ENCODE measurements at places on chromosomes 2 and 18. TPM values are rescaled to one million over a fixed set of nuclear protein-coding genes. Genes with fewer than 3 reads are reported as not detected.

SEMA4C gene
- 25.9 TPM for total RNA-seq

MYCN gene
- 0.29 TPM for total RNA-seq

TMEM185B gene
- total RNA-seq: 20.4 TPM

M1AP gene
- total RNA-seq: 0.32 TPM

SGPP2 gene
- not detected for total RNA-seq

LBX2 gene
- total RNA-seq: 2.6 TPM

RRM2 gene
- 0.22 TPM for total RNA-seq

LYPD6B gene
- total RNA-seq: not detected

CD8B2 gene
- not detected for total RNA-seq

UGT1A10 gene
- not detected for total RNA-seq

FIGN gene
- total RNA-seq: 10.3 TPM

AOX1 gene
- 220 TPM for total RNA-seq

SCTR gene
- not detected for total RNA-seq

- no peak for DNase-seq
These were observed 19.0 kb downstream of the FAM161A start for GRCh38 chr2:61834893-61835292.

GRCh38 chr2:153391131-153391530 is 87.4 kb downstream of the RPRM start:
- DNase-seq: no peak

- DNase-seq: no peak
These were observed 15.7 kb downstream of the ZNF407 start for GRCh38 chr18:74613381-74613780.

- DNase-seq: no peak
These were observed at the start of gene SP5 for GRCh38 chr2:170715062-170715931. Gene SP5, plus strand, starts transcription at chr2:170715337. Its CDS starts 176 bp downstream, at chr2:170715513.

GRCh38 chr2:1060372-1060771 is 109.7 kb downstream of the SNTG2 start:
- DNase-seq: no peak

DNA sequence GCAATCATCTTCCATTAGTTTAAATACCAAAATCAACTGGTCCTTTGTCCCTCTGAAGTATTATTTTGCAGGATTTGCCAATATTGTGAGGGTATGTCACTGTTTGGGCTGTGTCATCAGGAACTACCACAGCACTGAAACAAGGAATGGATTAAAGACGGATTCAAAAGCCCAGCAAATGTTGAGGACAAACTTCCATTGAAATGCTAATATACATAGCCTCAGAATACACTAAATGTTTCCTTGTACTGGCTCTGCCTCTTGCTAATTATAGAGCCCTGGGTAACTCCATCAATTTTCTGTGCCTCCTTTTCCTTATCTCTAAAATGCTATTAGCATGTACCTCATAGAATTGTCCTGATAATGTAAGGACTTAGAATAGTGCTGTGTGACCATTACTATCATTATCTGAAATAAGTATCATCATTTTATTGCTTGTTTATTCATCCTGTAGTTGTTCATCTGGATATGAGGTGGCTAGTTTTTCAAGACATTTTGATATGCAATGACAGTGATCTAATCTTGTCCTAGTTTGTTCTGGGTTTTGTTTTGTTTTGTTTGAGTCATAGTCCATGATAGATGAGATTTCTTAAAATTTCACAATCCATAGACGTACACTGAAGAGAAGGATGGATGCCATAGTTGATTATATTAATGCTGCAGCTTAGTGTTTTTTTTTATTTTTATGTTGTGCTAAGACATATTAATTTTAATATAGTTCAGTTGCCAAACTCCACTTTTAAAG is 333.4 kb upstream of the KCNH7 start:
- no peak for DNase-seq

- DNase-seq: no peak
These were observed 50.2 kb downstream of the CABYR start for GRCh38 chr18:24189007-24189528.

- no peak for DNase-seq
These were observed 82.2 kb upstream of the LGALSL start for GRCh38 chr2:64371727-64372126.

- peak; percentile 39 for DNase-seq
These were observed 57.8 kb upstream of the OTOS start for GRCh38 chr2:240198226-240198625.

- peak; percentile 88 for DNase-seq
These were observed 128.7 kb downstream of the NFATC1 start for GRCh38 chr18:79524181-79525078.

- no peak for DNase-seq
These were observed 132.3 kb upstream of the RND3 start for GRCh38 chr2:150619607-150620330.

GRCh38 chr18:2653467-2653866 is 2.1 kb upstream of the SMCHD1 start:
- DNase-seq: no peak

DNA sequence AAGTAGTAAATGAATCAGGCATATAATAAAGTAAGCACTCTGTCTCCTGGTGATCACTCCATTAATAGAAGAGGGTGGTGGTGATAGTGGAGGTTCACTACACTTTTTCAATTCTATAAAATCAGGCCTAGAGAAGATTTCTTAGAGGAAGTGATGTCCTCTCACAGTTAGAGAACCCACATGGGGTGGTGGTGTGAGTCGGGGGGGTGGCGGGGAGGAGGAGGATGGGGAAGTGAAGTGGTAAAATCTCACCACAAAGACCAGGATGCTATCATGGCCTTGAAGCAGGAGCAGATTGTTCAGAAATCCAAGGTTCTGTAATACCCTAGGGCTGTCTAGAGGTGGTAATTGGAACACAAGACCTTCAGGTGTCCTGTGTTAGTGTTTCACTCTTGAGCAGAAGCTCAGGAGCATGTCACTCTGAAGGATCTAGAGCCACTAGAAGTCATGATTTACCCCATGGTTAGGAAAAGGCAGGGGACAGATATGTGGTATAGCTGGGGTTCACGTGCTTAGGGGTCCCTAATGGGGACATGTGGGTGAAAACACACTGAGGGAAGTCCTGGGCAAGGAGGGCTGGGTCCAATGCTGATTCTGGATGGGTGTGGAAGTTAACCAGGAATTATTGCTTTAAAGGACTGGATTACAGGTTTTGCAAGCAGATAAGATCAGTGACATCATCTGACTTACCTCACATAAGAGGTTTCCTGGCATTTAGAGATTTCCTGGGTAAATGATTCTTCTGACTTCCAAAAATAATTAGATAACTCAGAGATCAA is 31.0 kb downstream of the RNF125 start:
- DNase-seq: no peak

- DNase-seq: no peak
These were observed at the start of gene RAPGEF4 for GRCh38 chr2:172735582-172736423. Gene RAPGEF4, plus strand, starts transcription at chr2:172735845. Its CDS starts 139 bp downstream, at chr2:172735984.

DNA sequence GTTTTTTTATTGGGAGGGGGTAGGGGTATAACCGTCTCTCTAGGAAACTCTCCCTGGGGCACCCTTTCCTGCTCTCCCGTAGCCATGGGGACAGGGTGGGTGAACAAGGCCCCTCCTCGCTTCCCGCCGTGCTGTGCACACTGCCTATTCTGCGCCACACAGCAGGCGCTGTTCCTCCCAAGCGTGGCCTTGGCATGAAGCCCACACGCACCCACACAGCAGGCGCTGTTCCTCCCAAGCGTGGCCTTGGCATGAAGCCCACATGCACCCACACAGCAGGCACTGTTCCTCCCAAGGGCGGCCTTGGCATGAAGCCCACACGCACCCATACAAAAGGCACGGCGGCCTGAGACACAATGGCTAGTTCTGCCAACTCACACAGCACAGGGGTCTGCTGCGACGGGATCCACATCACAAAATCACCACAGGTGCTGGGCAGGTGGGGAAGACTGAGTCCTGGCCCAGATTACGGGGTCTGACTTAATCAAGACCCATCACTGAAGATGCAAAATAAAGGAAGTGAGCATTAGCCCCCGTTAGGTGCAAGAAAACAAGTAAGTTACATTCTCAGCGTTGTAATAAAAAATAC is 46.6 kb upstream of the TPO start:
- no peak for DNase-seq

DNA sequence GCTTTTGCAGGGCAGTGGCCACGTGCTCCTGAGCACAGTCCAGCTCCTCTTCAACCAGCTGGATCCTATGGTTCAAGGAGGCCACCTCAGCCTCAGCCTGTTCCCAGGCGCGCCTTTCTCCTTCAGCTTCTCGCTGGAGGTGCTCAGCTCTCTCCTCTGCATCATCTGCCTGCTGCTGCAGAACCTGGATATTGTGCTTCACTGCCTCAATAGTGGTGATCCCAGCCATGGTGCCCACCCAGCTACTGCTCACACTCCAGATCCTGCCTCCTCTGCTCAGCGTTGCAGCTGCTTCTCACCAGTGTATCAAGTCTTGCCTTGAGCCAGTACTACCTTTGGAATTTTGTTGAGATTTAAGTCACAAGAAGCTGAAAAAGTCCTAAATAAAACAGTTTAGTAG is 67.9 kb downstream of the ASXL2 start:
- no peak for DNase-seq

DNA sequence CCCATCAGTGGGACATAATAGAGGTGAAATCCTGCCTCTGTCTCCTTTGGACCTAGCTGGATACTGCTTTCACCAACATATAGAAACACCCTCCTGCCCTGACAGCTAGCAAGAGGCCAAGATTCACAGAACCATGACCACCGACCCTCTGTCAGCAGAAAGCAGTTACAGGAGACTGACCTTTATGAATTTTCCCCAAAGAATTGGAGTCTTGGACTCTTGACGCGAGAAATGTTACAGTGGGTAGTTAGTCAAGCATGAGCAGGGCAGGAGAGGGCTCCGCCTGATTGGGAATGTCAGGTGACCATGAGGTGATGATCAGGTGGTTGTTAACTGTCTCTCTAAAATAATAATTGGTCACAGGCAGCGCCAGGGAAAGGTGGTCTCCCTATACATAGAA is 1002.3 kb downstream of the TDRD15 start:
- DNase-seq: no peak

GRCh38 chr2:153487448-153487847 is 8.9 kb upstream of the RPRM start:
- no peak for DNase-seq

- no peak for DNase-seq
These were observed 23.9 kb downstream of the CLIP4 start for GRCh38 chr2:29139152-29139551.

DNA sequence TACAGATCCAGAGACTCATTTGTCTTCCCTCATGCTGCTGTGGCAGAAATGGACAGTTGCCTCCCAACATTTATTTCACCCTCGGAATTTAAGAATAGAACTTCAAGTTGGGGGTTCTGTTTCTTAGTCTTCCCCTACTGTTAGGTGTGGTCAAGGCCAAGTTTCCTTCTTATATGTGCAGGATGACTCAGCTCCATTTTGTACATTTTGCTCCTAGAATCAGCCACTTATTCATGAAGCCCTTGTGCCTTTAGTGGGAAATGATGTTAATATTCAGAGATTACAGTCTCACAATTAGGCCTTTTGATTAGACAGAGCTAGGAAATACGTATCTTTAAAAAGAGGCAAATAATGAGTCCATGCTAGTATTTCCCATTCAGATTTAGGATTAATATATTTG is 46.2 kb upstream of the ELOA2 start:
- DNase-seq: no peak

DNA sequence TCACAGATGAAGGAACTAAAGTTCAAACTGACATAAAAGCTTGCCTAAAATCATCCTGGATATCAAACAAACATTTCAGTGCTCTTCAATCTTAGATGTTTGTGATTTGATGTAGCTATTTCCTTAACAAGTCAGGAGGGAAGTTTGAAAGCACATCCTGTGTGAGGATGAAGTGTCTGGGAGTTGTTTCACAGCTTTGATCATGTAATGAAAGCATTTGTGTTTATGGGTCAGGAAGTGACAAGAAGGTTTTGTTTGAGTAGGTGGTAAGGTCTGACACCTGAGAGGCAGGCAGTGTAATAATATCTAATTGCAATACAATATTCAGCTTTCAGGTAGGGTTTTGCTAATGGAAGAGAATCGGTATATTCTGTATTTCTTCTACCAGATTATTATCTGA is 26.0 kb upstream of the CSRNP3 start:
- DNase-seq: no peak

- DNase-seq: peak; percentile 90
These were observed 116.2 kb downstream of the SMAD7 start for GRCh38 chr18:48834413-48835031.

GRCh38 chr18:50734342-50734741 is 85.5 kb downstream of the MRO start:
- DNase-seq: no peak
